Left cardiac atrium (tissue), 4 donors: ENCODE measurements at places on chromosomes 6 and 20. TPM values are rescaled to one million over a fixed set of nuclear protein-coding genes. Genes with fewer than 3 reads are reported as not detected.

- no peak for DNase-seq
Observed at GRCh38 chr20:48823476-48823875, 4.3 kb downstream of the PREX1 start.

DNA sequence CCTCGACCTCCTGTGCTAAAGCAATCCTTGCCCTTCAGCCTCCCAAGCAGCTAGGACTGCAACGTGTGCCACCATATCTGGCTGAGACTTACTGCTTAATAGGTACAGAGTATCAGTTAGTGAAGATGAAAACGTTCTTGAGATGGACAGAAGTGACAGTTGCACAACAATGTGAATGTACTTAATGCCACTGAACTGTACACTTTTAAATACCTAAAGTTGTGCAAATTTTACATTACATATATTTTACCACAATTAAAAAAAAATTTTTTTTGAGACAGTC is 25.9 kb downstream of the NUDT3 start:
- DNase-seq: no peak

DNA sequence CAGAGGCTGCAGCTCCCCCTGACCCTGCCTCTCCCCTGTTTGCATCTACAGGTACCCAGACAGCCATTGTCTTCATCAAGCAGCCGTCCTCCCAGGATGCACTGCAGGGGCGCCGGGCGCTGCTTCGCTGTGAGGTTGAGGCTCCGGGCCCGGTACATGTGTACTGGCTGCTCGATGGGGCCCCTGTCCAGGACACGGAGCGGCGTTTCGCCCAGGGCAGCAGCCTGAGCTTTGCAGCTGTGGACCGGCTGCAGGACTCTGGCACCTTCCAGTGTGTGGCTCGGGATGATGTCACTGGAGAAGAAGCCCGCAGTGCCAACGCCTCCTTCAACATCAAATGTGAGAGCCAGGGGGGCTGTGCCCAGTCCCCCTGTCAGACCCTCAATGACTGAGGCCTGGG is 42.1 kb upstream of the SRF start:
- DNase-seq: no peak

DNA sequence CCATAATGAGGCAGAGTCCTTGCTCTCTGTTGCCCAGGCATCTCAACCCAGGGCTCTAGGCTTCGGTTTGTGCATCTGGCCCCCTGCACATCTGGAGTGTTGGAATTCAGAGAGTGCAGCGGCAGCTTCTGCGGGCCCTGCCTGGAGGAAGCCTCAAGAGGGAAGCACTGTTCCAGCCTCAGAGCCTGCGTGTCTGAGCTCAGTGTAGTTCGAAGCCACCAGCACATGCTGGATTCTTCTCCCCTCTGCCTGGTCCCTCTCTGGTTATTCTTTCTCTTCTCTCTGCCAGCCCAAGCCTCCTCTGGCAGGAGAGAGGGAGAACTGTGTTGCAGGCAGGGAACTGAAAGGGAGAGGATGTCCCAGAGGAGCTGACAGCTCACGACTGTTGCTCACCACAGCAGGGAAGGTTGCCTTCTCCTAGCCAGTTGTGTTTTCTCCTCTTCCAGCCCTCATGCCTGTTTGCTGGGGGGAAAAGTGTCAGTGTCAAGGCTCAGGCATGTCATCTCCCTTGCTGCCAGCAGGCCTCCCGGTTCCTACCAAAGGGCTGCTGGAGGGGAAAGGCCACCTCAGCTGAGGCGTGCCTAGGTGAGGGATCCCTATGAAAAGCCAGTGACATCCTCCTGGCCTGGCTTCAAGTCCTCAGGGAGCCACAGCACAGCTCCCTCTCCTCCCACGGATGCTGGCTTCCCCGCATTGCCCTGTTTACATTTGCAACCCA is 126.0 kb upstream of the LRFN2 start:
- DNase-seq: no peak

GRCh38 chr20:19765913-19766312 is 7.9 kb downstream of the RIN2 start:
- DNase-seq: no peak

DNA sequence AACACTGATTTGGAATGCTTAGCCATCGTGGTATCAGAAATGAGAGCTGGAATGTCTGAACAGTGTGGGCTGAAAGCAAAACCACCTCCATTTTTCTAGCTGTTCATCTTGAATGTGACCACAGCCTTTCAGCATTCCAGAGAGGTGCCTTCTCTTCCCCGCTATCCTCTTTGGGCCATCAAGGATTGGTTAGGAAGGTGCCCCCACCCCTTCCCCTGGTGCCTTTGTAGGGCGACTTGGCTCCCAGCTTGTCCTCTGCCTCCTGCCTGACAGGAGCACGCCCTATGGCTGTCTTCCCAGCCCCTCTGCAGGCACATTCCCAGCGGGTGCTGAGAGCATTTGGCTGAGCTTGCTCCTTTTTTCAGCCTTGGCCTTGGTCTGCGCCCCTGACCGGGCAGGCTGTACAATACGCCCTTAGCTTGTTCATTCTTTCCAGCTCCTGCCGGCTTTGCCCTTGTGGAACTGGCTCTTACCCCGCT is 97.5 kb downstream of the ARMC2 start:
- peak; percentile 87 for DNase-seq

DNA sequence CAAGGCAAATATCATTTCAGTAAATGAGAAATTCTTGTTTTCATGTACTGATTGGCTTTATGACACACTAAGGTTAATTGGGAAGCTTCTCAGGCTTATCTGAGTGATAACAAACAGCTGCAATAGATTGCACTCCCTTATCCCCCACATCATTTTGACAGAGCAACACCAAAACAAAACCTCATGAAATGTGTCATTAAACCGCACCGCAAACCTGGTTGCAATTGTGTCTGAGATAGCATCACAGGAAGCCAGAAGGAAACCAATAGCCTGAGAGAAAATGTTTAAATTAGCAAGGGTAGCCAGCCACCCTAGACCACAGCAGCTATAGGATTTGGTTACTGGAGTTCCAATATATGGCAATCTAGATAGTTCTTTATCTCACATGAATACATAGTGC is 31.6 kb upstream of the LAMA4 start:
- no peak for DNase-seq

GRCh38 chr20:2706688-2707352 is 14.2 kb downstream of the EBF4 start:
- no peak for DNase-seq

DNA sequence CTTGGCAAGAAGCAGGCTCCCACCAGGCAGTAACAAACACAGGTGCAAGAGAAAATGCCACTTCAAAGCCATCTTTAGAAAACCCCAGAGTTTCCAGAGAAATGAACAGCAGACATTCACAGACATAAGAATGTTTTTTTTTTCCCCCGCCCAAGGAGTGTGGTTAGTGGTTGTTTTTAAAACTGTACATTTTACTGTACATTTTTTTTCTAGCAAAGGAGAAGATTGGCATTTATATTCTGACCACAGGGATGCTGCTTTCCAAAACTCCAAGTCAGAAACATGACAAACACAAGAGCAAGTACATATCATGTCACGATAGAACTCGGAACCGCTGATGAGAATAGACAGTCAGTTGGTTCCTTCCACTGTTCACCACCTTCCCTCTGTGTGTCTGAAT is 197.9 kb downstream of the LRFN2 start:
- DNase-seq: no peak

- DNase-seq: no peak
Observed at GRCh38 chr6:31530659-31531058, 1.9 kb downstream of the MCCD1 start.

- DNase-seq: no peak
Observed at GRCh38 chr20:3767110-3767426, 485 bp downstream of the ADISSP start.

DNA sequence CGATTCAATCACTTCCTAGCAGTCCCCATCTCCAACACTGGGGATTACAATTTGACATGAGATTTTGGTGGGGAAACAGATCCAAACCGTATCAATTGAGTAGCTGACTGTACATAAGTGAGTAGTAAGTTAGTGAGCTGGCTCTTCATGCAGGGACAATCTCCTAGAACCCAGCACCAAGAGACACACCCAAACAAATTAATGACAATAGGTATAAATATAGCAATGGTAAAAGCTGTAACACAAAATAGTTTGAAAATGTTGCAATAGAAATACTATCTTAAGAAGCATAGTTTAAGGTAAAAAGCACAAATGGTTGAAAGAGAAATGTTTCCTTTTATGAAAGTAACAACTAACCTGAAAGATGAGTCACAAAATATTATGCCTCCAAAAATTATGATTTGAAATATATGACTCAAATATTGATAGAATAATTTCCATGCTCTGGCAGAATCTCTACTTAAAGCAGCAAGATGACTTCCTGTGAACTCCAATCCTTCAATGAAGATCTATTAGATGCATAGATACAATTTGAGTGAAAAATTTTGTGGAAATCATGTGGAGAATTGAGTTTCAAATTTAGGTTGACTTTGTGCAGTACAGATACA is 5.4 kb upstream of the SIRPB1 start:
- DNase-seq: no peak

DNA sequence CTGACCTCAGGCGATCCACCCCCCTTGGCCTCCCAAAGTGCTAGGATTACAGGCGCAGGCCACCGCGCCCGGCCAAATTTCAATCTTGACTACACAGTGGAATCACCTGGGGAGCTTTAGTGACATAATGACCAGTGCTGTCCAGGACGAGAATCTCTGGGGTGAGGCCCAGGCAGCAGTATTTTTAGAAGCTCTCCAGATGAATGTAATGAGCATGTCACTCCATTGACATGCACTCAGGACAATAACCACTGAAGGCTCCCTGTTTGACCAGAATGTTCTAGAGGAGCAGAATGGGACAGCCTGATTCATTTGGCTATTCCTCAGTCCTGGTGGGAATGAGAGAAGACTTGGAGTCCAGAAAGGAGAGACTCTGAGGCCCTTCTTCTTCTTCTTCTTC is 39.2 kb downstream of the SRSF3 start:
- DNase-seq: no peak

- DNase-seq: no peak
Observed at GRCh38 chr20:41872930-41873329, 254.8 kb upstream of the CHD6 start.

- DNase-seq: no peak
Observed at GRCh38 chr6:75220357-75220756, 14.5 kb upstream of the COL12A1 start.

DNA sequence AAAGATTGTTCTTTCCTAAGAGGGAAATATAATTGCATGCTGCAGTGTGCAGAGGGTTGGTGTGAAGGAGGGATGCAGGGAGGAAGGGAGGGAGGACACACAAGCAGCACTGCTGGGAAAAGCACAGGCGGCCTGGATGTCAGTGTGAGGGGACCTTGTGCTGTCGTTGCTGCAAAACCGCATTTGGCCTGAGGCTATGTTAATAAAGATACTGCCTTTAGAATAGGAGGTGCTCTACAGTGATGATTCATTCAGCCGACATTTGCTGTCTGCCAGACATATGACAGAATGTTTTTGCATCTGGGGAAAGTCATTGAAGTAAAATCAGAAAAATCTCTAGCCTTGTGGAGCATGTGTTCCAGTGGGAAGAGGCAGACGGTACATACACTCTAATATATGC is 50.5 kb upstream of the TRIM26 start:
- no peak for DNase-seq

- DNase-seq: no peak
Observed at GRCh38 chr20:46035713-46036112, 6.7 kb downstream of the SLC12A5 start.

DNA sequence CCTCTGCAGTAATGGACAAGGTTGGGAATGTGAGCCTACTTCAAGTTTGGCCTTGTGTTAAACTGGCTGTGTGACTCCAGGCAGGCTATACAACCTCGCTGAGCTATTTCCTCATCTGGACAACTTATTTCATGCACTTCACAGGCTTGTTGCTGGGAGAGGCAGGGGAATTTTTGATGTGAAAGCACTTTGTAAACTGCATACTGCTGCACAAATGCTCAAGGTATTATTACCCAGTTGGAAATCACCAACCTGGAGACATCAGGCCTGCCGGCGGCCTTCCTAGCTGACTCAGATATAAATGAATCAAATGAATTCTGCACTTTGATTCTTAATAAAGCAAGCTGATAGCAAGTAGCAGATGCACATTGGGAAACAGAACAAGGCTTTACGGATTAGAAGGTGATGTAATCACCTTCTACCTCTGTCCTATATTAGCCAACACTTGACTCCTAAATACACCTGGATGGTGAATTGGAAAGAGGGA is 10.1 kb downstream of the JARID2 start:
- DNase-seq: no peak

The HECA gene
- 33.2 TPM for total RNA-seq

The SNX14 gene
- total RNA-seq: 38.0 TPM

The RBM24 gene
- total RNA-seq: 121 TPM

The CARMIL1 gene
- total RNA-seq: 11.3 TPM

The OR12D3 gene
- not detected for total RNA-seq

The MOXD1 gene
- 2.2 TPM for total RNA-seq

The C6orf58 gene
- total RNA-seq: not detected

The ZKSCAN3 gene
- total RNA-seq: 4.6 TPM

The PNRC1 gene
- total RNA-seq: 202 TPM
